Stimulated activated CD4-positive, alpha-beta T cell treated with anti-CD3 and anti-CD28 coated beads, Interleukin-2, amount 100 ng/mL, for 48 hours (primary cell): ENCODE measurements at places on chromosomes 4 and X.

DNA sequence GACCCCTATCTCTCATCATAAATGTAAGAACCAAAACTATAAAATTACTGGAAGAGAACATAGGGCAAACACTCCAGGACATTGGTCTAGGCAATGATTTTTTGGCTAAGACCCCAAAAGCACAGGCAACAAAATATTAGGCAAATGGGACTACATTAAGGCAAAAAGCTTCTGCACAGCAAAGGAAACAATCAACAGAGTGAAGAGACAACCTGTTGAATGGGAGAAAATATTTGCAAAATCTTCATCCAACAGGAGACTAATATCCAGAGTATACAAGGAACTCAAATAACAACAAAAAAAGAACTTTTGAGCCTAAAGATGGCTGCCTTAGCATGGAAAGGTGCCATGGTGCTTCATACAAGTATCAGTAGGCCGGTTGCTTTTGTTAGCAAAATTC, 111.1 kb upstream of the FMR1 start:
- no peak for DNase-seq

DNA sequence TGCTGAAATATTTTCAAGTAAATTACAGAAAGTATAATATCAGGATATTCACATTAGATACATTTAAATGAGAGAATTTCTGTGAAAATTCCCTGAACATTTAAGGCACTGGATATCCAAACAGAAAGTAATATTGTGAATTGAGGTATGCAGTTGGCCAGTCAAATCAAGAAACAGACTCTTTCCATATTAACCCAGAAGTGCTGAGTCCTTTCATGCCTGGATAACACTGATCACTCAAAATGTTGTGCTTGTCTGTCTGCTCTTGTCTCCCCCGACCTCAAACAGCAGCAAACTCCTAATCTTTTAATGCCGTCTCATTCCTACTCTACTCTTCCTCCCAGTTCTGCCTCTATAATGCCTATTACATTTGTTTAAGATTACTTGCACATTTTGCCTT, 51.2 kb downstream of the TBC1D9 start:
- DNase-seq = no peak

DNA sequence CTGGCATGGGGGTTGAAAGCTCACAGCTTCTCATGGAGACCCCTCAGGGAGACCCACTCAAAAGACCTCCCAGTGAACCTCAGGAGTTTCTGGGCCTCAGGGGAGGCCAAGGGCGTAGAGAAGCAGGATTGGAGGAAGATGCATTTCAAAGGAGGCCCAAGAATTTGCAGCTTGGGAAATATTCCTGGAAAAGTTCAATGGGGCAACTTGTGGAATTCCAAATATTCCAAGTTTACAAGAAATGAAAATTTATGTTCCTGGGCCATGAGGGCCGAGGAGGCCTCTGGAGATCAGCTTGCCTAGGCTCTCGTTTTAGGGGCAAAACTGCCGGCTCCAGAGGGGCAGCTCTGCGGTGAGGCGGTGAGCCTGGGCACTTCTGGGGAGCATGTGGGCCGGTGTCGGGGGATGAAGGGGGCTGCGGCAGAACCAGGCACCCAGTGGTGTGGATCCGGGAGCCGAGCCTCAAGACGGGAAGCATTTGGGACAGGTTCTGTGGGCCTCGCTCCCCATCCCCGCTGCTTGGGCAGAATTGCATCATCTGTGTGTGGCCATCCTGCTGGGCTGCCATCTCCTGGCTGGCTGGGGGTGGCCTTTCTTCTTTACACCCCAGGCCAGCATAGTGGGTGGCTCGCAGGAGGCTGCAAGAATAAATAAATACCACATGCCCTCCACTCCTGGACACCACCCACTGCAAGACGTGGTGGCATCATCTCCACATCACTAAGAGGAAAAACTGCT, 54.6 kb upstream of the GPR78 start:
- no peak for DNase-seq

GRCh38 chr4:183621875-183622274, 37.1 kb downstream of the RWDD4 start:
- no peak for DNase-seq

DNA sequence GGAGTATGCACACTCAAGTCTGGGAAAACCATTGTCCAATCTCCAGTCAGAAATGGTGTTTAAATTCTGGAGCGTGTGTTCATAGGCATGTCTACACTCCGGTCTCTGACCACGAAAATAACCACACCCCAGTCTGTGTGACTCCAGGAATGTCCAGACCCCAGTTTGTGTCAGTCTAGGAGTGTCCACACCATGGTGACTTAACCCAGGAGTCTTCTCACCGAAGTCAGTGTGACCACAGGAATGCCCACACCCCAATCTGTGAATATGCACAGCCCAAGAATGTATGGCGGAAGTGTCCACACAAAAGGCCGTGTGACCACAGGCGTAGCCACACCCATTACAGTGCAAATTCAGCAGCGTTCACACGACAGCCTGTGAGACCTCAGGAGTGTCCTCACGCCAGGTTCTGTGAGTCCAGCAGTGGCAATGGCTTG, 11.4 kb downstream of the FTSJ1 start:
- no peak for DNase-seq

GRCh38 chrX:155985208-155985607, 12.3 kb upstream of the IL9R start:
- DNase-seq = no peak

GRCh38 chr4:41256740-41257256, at the start of gene UCHL1:
TSS of gene UCHL1 (plus strand) at chr4:41256928. CDS start at chr4:41256977, 49 bp downstream.
- no peak for DNase-seq

GRCh38 chr4:176198316-176198903, 3.0 kb upstream of the SPATA4 start:
- no peak for DNase-seq

GRCh38 chrX:29071525-29072320, 484.5 kb downstream of the IL1RAPL1 start:
- DNase-seq = no peak

- no peak for DNase-seq
Measured at GRCh38 chr4:83716874-83717273, 181.0 kb downstream of the GPAT3 start.

GRCh38 chr4:188955066-188955465, 815.8 kb downstream of the TRIML1 start:
- DNase-seq = no peak

GRCh38 chrX:46841346-46841745, 4.5 kb downstream of the RP2 start:
- DNase-seq = no peak

- no peak for DNase-seq
Measured at GRCh38 chr4:87698394-87698793, 48.3 kb downstream of the DMP1 start.

DNA sequence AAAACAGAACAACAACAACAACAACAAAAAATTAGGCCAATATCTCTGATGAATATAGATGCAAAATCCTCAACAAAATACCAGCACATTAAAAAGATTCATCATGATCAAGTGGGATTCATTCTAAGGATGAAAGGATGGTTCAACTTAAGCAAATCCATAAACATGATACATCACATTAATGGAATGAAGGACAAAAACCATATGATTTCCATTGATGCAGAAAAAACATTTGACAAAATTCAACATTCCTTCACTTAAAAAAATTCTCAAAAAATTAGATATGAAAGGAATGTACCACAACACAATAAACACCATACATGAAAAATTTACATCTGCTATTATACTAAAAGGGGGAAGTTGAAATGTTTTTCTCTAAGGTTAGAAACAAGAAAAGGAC, 103.3 kb downstream of the IL15 start:
- DNase-seq = no peak

GRCh38 chr4:159463235-159463634, 360.4 kb downstream of the RAPGEF2 start:
- no peak for DNase-seq

DNA sequence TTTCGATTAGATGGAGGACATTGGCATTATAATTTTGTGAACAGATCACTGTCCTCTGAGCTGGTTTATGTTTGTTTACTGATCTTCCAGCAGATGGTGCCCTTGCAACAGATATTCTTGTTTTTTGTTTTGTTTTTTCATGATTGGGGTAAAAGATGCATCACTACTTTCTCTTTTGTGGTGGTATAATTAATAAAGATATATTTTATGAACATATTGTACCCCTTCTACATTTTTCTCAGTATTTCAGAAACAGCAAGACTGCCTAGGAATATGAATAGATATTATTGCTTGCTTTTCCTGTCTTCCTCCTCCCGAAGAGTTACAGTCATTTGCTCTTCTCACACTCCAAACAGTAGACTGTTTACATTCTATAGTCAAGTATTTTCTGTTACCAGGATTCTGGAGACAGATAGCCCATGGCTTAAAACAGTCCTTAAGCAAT, 905.2 kb downstream of the TRAM1L1 start:
- no peak for DNase-seq

DNA sequence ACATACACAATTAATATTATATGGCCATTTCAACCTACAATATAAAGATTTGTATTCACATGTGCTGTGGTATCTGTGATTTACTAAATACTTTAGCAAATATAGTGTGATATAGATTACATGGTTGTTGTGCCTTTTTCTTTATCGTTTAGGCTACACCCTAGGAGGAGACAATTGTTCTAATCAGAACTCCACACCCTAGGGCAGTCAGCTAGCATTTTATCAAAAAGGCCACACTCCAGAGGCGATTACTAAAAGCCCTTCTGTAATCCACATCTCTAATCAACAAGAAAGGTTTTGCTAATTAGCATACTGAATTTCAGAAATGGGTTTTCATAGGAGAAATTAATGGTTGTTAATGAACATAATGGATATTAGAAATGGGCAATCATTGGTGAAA, 319.5 kb upstream of the NOCT start:
- no peak for DNase-seq

DNA sequence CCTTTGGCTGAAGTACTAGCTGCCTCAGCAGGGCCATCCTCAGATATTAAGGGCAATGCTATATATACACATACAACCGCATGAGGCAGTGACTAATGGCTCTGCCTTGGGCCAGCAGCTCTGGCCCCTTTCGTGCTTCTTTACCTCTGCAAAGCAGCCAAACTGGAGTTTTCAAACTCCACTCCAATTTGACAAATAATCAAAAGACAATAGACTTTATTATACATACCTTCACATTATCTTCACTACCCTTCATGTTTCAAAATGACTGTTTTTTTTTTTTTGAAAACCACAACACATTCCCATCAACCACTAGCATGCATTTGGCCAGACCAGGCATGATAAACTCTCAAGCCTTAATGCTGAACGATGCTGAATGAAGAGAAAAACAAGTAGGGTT, 187.7 kb downstream of the ENOX2 start:
- DNase-seq = no peak

DNA sequence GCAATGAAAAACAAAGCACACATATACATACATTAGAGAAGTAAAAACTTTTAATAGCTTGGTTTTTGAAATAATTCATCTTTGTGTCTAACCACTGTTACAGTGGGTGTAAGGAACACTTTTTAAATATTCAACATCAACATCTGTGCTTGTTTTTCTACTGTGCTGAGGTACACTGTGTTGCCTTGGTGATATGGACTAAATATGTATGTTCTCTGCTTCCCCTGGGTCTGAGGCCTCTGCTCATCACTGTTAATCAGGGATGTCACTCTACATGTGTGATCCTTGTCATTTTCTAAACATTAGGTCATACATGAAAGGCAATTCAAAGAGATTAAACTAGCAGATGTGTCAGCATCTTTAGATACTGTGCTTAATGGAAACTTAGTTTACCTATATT, 10.9 kb downstream of the MCTS1 start:
- DNase-seq = no peak

DNA sequence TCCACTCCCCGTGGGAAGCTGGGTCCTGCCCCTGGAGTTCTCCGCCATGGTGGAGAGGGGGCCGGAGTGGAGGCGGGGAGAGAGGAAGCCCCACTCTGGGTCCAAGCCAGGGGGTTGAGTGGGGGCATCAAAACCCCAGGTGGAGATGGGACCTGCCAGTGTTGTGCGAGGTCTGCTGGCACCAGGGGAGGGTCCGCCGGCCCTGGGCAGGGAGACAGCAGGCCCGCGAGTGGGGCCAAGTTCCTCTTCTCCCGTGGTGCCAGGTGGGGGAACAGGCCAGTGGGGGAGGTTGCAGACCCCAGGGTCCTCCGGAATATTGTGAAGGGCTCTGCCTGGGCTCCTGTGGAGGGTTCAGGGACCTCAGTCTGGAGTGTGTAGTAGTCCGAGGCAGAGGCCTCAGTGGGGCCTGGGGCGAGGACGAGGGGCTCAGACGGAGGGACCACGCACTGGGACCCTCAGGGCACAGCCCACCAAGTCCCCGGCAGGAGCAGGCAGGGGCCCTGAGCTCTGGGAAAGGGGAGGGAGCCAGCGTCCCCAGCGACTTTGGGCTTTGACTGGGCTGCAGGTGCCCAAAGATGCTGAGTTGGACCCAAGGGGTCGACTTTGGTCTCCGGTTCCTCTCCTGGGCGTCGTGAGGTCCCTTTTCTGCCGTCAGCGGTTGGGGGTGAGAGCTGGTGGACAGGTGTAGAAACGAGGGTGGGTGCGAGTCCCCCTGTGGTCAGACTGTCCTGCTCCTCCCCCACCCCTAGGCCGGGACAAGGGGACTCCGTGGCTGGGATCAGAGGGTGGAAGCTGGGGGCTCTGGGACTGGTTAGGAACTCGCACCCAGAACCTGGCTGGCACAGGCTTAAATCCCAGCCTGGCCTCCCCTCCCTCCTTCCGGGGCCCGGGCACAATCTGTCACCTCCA, 43.8 kb upstream of the NKX1-1 start:
- no peak for DNase-seq

DNA sequence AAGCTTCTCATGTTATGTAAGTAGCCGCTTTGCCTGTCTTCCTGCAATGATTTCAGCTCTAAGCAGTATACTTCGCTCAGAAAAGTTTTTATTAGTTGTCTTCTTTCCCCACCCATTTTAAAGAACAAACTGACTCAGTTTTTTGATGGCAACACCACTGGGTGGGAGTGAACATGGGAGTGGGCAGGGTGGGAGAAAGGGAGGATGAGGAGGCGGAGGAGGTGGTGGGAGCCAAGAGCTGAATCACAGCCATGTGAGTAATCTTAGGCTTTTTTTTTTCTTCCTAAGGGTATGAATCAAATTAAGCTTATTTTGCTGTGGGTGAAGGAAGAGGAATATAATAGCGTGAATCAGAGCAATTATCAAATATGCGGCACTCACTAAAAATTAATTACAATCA, 574.3 kb upstream of the DIPK2B start:
- DNase-seq = no peak

DNA sequence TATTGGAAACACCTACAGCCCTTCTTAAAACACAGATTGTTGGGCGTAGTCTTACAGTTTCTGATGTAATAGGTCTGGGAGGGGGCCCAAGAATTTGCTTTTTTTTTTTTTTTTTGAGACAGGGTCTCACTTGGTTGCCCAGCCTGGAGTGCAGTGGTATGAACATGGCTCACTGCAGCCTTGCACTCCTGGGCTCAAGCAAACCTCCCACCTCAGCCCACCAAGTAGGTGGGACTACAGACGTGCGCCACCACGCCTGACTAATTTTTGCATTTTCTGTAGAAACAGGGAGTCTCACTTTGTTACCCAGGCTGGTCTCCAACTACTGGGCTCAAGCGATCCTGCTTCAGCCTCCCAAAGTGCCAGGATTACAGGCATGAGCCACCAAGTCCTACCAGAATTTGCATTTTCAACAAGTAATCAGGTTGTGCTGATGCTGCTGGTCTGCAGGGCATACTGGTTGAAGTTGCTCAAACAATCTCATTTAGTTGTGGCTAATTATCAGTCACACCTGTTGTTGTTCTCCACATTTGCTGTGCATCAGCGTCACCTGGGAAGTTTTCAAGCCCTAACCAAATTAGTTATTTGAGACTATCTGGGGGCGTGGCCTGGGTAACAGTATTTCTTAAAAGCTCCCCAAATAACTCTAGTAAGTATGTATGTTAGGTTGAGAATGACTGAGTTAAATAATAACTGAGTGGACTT, 14.0 kb downstream of the TMEM154 start:
- no peak for DNase-seq

GRCh38 chrX:134628663-134629062, 29.6 kb downstream of the PLAC1 start:
- no peak for DNase-seq
